Activated CD4-positive, alpha-beta T cell treated with anti-CD3 and anti-CD28 coated beads for 1 hour (primary cell): ENCODE measurements at places on chromosomes 3 and 15.

- no peak for DNase-seq
Observed at GRCh38 chr3:106392915-106393314, 524.1 kb upstream of the CBLB start.

DNA sequence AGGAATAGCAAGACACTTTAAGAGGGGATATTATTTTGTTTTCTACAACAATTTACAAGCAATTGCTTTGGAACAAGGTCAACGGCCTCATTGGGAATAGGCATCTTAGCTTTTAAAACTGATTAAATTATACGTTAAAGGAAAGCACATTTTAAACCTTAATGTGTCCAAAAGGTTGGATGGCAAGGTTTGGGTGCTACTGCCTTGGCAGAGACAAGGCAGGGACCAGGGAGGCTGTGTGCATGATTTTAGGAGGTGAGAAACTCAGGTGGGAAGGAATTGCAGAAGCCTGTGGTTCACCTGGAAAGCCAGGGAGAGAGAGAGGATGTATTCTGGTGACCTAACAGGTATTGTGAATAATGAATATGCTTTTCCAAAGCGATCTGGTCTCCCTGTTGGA is 54.3 kb downstream of the TGFBR2 start:
- no peak for DNase-seq

DNA sequence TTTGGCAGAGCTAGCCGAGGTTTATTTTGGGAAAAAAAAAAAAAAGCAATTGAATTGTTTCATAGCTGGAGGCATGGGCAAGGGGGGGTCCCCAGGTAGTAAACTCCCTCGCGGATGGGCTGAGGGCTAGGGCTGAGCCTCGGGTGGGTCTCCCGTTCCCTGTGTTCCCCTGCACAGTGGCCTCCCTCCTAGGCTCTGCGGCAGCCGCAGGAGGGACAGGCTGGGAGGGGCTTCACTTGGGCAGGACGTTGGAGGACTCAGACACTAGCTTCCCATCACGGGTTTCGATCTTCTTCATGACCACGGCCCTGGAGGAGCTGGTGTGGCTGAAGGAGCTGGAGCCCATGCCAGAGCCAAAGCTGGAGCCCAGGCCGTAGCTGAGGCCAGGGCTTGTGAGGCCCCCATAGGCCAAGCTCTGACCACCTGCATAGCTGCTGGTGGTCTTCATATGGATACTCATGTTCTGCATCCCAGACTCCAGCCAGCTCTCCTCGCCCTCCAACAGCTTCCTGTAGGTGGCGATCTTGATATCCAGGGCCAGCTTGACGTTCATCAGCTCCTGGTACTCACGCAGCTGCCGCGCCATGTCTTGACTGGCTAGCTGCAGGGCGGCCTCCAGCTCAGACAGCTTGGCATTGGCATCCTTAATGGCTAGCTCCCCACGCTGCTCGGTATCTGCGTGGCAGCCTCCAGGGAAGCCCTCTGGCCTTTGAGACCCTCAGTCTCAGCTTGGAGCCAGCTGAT is 64.0 kb upstream of the CDAN1 start:
- no peak for DNase-seq

DNA sequence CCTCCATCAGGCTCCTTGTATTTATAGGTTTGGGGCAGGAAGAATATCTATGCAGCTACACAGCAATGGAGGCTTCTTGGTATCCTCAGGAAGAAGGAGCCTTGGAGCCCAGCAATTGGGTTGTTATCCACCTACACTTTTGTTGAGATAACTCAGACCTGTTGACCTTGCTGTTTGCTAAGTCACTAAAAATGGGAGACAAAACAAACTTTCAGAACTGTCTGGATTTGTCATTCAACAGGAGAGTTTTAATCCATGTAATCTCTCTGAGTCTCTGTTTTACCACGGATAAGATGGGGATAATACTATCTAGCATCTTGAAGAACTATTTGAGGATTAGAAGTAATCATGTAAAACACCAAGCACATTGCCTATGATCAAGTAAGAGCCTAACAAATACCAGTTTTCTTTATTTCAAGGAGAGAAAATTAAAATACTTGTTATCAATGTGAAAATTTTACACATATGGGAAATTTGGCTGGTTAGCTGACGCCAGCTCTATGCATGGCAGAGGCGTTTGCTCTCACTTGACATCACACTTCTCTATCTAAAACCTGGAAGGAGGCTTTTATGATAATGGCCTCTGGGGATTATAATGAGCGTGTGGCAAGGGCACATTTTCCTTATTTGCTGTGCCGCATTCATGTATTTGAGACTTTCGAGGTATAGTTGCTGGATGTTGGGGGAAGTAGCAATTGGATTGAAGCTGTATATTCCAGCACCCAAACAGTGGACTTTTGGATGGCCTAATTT is 215.6 kb downstream of the PDCD6IP start:
- no peak for DNase-seq

GRCh38 chr3:192449036-192449435 is 278.3 kb downstream of the FGF12 start:
- DNase-seq, result no peak

DNA sequence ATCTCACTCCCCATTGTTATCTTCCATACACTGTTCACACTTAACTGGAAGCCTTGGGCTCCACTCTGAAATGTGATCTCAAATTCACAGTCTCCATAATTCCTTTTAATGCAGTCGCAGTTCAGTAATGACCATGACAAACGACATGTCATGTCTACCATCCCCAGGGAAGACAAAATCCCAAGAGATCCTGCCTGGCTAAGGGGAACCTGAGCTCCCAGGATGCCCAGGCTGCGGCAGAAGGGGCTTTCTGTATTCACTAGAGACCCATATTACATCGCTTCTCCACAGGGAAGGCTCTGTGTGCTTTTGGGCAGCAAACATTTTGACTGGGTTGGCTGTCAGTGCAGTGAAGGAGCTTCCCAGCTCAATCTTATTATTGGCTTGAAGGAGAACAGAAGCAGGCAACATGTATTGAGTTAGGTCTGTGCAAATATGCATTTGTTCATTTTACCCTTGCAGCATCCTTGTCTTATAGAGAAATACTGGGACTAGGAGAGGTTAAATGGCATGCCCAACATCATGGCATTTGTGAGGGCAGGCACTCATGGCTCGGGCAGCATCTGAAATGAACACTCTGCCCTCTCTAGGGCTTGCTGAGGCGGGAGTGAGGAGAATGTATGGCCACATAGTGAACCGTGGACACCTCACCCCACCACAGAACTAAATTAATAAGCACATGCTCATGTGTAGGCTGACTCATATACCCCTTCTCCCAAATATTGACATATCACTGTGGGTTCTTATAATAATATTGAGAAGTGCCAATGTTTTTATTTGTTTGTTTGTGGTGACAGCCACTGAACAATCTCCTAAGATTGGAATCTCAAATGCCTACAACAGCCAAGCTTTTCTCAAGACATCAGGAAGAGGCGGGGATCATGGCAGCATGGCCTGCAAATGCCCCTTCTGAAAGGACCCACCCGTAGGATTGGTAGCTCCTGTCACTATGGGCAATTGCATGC is 141.6 kb upstream of the FOXB1 start:
- DNase-seq, result no peak

DNA sequence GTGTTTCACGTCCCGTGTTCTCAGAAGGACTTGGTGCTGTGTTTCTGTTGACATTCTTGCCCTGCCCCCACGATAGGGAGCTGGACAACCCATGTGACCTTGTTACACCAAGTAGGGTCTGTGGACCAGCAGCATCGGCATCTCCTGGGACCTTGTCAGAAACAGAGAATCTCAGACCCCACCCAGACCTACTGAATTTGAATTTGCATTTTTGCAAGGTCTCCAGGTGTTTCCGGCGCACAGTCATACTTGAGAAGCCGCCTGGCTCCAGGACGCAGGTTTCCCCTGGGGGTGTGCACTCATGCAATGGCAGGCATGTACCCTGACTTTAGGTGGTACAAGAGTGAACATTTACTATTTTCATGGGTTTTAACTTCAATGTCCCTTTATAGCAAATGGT is 117.9 kb downstream of the TLE3 start:
- DNase-seq, result no peak

GRCh38 chr15:100531204-100531603 is 2.5 kb upstream of the CERS3 start:
- no peak for DNase-seq

- no peak for DNase-seq
Observed at GRCh38 chr3:7146529-7146928, 285.6 kb downstream of the GRM7 start.
